Naive thymus-derived CD4-positive, alpha-beta T cell (primary cell): ENCODE measurements at places on chromosomes 4 and X.

DNA sequence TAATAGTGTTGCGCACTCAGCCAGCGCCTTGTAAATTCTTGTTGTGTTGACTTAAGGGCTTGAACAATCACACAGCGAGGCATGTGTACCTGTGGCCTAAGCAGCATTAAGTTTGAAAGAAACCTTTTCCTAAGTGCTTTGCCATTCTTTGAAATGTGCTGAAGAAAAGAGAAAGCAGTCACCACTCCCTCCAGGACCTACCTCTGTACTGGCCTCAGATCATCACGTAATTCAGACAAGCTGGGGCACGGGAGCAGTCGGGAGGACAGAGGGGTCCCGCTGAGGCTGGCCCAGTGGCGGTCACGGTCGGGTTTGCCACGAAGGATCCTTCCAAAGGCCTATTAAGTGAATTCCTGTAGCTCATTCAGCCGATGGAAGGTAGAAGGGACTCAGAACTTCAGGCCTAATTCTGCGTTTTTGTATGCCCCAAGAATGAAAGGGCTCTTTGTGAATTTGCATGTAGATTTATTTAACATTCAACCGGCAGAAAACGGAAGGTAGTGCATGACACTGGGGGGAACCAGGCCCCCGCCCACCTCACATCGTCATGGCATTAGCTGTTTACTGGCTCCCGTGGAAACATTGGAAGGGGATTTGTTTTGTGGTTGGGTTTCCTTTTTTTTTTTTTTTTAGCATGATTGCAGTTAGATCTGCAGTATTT, 106.3 kb downstream of the TRAPPC11 start:
- DNase-seq: no peak

DNA sequence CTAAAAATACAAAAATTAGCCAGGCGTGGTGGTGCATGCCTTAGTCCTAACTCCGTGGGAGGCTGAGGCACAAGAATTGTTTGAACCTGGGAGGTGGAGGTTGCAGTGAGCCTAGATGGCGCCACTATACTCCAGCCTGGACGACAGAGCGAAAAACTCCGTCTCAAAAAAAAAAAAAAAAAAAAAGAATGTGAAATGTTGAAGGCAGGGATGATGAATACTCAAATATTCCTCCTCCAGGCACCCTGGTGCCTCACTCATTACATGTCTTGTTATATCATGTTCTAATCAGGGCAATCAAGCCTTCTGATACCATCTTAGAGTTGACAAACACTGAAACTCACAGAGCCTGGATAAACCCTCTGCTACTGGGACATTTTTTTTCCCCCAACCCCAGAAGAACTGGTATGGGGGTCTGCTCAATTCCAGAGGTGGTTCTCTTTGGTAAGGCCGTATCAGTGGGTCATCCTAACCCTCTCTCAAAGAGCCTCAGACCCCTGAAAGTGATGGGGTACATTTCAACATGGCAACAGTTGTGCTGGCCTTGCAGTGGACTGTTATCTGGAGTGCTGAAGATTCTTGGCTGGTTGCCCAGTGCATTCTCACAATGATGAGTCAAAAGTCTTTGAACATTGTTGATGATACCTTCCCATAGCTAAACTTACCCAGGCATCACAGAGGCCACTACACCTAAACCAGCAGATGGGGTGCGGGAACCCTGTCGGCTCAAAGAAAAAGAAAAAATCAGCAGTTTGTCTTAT, 2.4 kb upstream of the SH3KBP1 start:
- peak; percentile 16 for DNase-seq

GRCh38 chrX:9282325-9282724, 182.5 kb upstream of the TBL1X start:
- no peak for DNase-seq

DNA sequence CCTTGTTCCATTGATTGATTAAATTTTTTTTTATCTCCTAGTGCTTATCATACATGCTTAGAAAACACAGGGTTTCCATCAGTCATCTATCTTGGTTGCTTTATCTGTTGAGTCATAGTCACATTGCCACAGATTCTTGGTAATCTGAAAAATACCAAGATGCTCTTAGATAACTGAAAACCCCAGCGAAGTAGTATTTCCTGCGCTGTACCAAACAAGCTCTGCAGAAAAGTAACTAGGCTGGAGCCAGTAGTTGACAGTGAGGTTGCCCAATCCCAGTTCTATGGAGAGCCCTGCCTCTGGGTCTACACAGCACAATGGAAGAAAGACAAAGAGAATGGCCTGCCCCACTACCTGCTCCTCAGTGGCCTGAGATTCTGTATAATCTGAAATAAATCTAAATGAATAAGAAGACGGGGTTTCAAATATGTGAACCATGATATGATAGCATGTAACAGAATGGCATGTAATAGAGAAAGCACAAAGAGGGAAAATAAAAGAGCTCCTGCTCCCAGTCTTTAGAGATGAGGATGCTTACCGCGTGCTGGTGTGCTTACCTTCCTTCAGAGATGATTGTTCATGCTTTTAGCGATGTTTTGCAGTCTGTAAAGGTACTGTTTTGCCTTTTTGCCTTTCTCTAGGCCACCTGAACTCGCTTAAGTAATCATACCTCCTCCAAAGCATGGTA, 55.3 kb upstream of the RAPGEF2 start:
- no peak for DNase-seq
